ENCODE measurements at places on chromosomes 12 and 14.

DNA sequence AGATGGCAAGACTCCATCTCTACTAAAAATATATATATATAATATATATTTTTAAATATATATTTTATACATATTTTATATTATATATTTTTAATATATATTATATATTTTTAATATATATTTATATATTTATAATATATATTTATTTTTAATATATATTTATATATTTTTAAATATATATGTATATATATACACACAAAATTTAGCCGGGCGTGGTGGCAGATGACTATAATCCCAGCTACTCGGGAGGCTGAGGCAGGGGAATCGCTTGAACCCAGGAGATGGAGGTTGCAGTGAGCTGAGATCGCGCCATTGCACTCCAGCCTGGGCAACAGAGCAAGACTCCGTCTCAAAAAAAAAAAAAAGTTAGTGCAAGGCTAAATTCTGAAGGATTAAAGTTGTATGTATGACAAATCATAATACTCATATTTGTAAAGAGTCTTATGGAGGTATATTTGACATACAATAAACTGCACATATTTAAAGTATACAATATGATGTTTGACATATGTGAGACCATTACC lies 7.7 kb upstream of the TDG start:
- no peak for DNase-seq

DNA sequence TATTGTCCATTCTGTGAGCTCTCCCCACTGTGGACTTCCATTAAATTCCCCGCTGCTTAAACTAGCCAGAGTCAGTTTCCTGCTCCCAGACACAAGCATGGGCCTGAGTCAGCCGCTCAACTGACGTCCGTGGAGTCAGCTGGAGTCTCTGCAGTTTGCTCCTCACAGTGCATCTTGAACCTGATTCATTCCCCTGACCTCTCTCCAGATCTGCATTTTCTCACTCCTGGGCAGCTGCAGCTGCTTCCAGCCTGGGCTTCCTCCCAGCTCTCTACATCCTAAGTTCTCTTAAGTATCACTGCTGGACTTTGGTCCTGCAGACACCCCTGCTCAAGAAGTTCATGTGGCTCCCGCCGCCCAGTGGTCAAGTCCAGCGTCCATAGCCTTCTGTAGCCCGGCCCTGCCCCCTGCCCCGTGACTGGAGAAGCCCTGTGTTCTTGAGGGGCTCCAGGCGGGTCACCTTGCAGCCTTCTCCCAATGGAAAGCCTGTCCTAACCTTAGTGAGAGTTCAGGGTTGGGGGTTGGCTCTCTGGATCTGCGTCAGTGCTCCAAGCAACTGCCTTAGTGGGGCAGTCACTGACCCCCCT lies 20.0 kb downstream of the NFKBIA start:
- no peak for DNase-seq

GRCh38 chr12:82174936-82175335 lies 183.3 kb downstream of the CCDC59 start:
- no peak for DNase-seq

GRCh38 chr12:56074396-56074795 lies 5.6 kb upstream of the ERBB3 start:
- DNase-seq = no peak

DNA sequence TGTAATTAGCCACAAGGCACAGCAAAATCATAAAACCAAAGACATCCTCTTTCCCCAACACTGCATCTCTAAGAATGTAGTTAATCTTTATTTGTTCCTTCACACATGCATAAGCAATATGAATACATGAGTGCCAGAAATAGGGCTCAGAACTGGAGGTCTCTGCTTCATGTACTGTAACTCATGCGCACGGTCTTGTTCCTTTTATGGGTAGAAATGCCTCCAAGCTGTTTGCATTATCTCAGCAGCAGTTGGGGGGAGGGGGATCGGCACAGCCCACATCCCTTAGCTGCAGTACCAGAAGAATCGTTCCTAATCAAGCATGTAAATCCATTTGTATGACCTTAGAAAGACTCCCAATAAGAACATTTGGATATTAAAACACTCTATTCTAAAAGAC lies 20.0 kb downstream of the RHOJ start:
- no peak for DNase-seq
